ENCODE measurements at places on chromosomes 6 and 20. TPM values are rescaled to one million over a fixed set of nuclear protein-coding genes. Genes with fewer than 3 reads are reported as not detected.

The CTCFL gene
- not detected for total RNA-seq

The ERVFRD-1 gene
- under 0.01 TPM for total RNA-seq

The SLC17A3 gene
- not detected for total RNA-seq

The RCAN2 gene
- not detected for total RNA-seq
